ACHN (cell line): ENCODE measurements at places on chromosomes 5 and 9.

GRCh38 chr9:115135821-115136778 is 18.1 kb upstream of the TNC start:
- no peak for DNase-seq

DNA sequence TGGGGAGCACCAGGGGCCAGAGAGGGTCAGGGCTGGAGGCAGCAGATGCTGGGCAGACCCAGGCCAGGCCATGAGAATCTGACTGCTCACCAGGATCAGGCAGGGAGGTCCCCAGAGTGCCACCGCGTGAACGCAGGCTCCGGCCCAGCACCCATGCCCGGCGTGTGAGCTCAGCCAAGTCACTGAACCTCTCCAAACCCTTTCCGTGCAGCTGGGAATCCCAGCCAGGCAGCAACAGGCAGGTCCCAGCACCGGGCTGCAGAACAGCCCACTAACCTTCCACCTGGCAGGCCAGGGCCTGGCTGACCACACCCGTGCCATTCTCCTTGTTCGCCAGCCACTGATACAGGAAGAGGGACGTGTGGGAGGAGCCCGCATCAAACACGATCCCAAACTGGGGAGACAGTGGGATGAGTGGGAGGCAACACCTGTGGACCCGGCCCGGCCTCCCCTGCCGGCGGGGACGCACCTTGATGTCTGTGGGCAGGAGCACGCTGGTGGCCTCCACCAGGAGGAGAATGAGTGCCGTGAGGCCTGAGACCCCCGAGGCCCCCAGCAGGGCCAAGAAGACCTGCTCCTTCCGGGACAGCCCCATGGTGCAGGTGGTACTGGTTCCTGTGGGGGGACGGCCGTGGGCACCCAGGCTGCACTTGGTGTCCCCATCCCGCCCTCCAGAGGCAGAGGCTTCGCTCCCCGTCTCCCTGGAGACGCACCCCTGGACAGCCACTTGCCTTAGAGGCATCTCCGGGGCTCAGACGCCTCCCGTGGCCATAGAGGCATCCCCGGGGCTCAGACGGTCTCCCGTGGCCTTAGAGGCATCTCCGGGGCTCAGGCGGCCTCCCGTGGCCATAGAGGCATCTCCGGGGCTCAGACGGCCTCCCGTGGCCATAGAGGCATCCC is 3.2 kb downstream of the ENTPD8 start:
- peak; percentile 21 for DNase-seq

GRCh38 chr9:113622600-113623400 is 159.3 kb downstream of the RGS3 start:
- DNase-seq, result peak; percentile 97

GRCh38 chr5:120677481-120677880 is 213.4 kb downstream of the PRR16 start:
- DNase-seq, result no peak

GRCh38 chr9:35814106-35814840 is 569 bp downstream of the HINT2 start:
- DNase-seq, result peak; percentile 71

- no peak for DNase-seq
Observed at GRCh38 chr9:94042516-94043360, 41.5 kb upstream of the PTPDC1 start.

DNA sequence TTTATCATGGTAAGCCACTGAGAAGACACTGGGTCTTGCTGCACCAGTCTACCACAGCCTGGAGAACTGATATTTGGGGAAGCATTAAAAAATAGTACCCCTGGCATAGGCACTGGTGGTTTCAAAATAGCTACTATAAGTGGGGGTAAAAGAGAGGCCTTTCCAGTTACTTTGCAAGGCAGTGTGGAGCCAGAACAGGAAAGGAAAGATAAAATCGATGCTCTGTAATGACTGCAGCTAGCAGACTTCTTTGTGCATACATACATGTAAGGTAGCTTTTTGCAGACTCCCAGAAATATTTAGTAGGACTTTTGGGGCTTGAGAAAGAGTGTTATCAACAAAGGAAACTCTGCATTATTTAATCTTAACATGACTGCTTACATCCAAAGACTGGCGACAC is 31.3 kb upstream of the ALDOB start:
- DNase-seq, result no peak

- no peak for DNase-seq
Observed at GRCh38 chr5:95526871-95527270, 27.9 kb downstream of the SKIC3 start.

- no peak for DNase-seq
Observed at GRCh38 chr5:33317271-33317670, 123.5 kb upstream of the TARS1 start.

- no peak for DNase-seq
Observed at GRCh38 chr9:76433406-76433805, 25.6 kb upstream of the GCNT1 start.

DNA sequence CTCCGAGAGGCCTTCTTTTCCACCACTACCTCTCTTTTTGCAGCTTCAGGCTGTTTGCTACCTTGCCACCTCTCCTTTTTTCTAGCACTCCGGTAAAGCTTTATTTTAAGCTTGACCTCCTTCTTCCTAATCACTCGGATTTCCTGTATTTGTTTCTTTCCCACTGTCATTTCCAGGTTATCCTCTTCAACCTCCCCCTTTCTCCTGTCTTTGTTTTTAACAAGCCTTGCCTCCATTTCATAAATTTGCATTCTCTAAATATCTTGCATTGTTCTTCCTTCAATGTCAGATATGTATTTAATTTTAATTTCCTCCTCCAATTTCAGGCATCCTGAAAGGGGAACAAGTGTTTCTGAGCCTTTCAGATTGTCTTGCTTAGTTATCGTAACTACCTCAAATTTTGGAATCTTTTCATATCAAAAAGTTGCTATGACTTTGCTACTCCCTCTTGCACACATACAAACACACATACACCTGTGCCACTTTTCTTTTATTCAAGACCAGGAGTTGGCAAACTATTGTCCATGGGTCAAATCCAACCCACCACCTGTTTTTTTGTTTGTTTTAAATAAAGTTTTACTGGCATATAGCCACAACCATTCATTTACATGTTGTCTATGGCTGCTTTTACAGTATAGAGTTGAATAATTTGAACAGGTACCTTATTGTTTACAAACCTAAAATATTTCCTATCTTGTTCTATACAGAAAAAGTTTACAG is 22.7 kb downstream of the DPYSL3 start:
- no peak for DNase-seq

DNA sequence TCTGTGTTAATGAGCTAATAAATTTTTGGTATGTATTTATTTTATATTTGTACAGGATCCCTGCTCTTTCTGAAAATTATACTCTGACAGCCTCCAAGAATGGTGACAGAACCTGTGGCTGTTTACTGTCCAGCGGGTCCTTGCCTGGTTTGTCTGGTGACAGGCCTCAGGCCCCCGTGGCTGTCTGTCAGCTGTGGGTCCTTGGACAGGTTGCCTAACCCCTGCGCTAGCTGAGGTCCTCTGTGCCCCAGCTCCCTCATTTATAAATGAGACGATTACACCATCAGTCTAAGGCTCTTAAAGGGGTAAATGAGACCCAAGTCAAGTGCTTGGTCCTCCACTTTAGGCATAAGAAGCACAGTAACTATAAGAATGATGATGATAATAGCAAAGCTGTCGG is 125.1 kb upstream of the COL5A1 start:
- no peak for DNase-seq

DNA sequence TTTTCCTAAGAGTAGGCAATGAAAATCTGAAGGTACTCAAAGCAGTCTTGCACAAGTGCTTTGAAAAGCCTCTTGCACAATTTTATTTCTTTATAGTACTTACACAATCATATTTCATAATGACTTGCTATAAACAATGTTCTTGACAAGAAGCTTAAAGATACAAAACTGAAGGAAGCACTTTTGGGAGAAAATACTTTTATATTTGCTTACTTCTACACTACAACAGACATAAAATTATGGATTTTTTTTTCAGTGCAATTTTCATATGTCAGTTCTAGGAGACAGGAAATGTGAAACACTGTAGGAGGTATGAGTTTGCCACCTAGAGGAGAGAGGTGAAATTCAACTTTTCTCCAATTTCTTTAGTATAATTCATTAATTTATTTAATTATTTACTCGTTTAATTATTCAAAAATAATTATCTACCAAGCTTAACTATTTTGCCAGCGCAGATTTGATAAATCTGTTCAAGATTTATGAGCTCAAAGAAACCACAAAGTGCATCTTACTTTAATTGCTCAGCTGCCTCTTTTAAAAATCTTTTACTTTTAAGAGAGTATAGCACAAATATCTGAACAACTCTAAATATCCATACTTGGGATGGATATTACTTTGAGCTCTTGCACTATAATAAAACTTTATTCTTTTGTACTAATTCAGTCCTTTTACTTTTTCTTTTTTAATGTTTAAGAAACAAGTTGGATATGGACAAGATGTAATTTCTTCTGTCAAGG is 29.0 kb upstream of the CDKN2B start:
- DNase-seq, result peak; percentile 39

- no peak for DNase-seq
Observed at GRCh38 chr9:24258626-24259025, 287.1 kb downstream of the IZUMO3 start.
